CD8-positive, alpha-beta memory T cell (primary cell): ENCODE measurements at places on chromosomes 1 and 21. TPM values are rescaled to one million over a fixed set of nuclear protein-coding genes. Genes with fewer than 3 reads are reported as not detected.

The ALDH4A1 gene
- 9.5 TPM for total RNA-seq

The HTR6 gene
- total RNA-seq, result not detected

The ELAPOR1 gene
- 11.3 TPM for total RNA-seq

The MYOG gene
- not detected for total RNA-seq

The GNAT2 gene
- 1.5 TPM for total RNA-seq
